Stimulated activated CD4-positive, alpha-beta T cell treated with anti-CD3 and anti-CD28 coated beads, Interleukin-15, amount 100 ng/mL, for 1 hour (primary cell): ENCODE measurements at places on chromosomes 4 and X.

DNA sequence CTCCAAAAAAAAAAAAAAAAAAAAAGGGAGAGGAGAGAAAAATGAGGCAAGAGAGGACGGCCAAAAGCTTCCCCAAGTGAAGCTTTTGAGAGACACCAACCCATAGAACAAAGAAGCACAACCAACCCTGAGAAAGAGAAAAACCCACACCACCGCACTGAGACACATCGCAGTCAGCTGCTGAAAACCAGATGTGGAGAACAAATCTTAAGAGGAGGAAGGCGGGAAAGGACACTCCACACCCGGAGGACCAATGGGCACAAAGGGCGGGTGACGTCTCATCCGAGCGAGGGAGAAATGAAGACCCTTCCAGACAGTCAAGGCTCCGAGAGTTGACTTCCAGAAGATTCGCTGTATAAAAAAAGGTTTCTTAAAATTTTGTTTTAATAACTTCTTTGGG lies 112.1 kb downstream of the AFAP1 start:
- DNase-seq = no peak

DNA sequence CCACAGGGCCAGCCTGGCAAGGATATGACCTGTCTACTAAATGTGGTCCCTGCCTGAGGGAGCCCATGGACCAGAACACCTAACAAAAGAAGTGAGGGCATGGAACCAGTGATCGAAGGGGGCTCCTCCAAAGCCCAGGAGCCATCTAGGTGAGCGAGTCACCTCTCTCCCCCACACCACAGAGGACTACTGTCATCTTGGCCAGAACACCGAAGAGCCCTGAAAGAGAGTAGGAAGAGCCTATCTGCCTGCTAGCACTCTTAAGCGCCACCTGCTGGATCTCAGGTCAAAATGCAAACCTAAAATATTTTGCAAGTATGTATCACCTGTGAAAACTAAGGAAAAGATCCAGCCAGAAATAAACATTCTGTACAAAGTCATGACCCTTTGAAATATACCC lies 137.9 kb upstream of the ZXDB start:
- DNase-seq = no peak

DNA sequence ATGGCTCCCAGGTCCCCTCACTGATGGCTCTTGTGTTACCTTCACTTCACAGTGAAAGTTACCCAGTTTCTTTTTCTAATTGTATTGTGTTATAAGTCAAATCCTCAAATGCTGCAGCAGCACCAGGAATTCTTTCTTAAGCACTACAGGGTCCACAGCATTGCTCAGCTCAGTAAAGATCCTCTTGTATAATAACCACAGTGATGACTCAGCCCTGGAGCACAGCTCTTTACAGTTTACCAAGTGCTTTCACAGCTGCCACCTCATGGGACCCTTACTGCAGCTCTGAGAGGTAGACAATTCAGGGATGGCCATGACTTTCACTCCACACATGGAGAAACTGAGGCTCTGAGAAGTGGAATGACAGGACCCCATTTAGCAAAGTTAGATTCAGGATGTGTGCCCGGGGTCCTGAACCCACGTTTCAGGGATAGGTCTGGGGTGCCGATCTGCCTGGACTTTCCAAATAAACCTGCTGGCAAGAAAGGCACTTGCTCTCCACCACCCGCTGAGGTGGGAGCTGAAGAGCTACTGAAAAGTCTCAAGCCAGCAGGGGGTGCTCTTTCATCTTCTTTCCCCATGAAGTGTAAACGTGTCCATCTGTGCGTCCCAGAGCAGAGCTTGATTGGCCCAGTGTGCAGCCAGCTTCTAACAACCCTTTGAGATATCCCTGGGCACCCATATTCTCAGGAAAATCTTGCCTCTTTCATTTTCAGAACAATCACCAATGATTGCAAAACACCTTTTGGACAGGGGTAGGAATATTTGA lies 35.7 kb upstream of the GABRQ start:
- DNase-seq = no peak

GRCh38 chr4:29175291-29175690 lies 1544.9 kb upstream of the PCDH7 start:
- no peak for DNase-seq
